SHP77 treated with DMSO at 0.1 percent for 48 hours (cell line): ENCODE measurements at places on chromosomes 13 and 19.

GRCh38 chr13:99307648-99308339 lies 595 bp upstream of the GPR183 start:
- DNase-seq: peak; percentile 35

- no peak for DNase-seq
These were observed 331.0 kb downstream of the DNAJC15 start for GRCh38 chr13:43354153-43354945.

GRCh38 chr13:59086147-59086546 lies 1077.6 kb downstream of the DIAPH3 start:
- no peak for DNase-seq

DNA sequence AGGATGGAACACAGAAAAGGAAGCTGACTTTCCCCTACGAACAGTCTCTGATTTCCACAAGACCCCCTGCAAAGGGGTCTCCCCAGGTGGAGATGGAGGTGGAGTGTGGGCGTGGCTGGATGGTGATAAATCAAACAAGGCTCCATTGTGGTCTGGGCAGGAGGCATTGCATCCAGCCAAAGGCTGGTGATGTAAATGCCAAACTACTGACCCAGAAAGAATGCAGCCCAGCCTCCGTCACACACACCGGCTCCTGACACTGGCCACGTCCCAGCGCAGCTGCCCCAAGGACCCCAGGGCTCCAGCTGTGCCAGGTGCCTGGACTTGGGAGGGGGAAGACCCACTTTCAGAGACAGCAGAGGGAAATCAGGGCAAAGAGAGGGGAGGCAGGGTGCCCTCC lies 6.3 kb downstream of the SLC7A1 start:
- no peak for DNase-seq

- DNase-seq: no peak
These were observed 955.6 kb downstream of the PCDH17 start for GRCh38 chr13:58587183-58587582.

DNA sequence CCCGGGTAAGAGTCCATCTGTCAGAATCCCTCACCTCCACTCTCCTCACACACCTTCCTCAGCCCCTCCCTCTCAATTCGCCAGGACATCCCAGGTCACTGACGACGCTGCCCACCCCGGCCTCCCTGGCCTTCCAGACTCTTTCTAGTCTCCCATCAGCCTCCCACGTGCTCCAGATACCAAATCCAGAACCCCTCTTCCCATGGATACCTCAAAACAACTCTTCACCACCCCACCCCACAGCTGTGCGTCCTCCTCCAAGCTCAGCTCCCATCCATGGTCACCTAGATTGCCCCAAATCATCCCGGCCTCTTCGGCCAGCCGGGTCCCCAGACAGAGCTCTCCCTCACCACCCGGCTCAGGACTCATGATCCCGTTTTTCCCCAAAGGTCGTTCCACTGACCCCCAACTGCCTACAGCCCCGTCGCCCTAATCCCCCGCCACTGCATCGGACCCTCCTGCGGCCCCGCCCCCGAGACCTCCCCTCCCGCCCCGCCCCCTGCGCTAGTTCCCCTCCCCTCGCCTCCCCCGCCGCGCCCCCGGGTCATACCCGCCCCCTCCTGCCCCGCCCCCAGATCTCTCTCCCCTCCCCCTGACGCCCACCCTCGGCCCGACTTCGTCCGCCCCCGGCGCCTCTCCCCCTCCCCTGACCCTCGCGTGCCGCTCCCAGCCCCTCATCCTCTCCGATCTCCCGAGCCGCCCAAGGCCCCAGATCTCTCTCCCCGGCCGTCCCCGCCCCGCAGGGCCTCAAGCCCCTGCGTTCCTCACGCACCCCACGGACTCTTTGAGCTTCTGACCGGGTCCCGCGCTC lies 546 bp downstream of the UBXN6 start:
- DNase-seq: no peak

DNA sequence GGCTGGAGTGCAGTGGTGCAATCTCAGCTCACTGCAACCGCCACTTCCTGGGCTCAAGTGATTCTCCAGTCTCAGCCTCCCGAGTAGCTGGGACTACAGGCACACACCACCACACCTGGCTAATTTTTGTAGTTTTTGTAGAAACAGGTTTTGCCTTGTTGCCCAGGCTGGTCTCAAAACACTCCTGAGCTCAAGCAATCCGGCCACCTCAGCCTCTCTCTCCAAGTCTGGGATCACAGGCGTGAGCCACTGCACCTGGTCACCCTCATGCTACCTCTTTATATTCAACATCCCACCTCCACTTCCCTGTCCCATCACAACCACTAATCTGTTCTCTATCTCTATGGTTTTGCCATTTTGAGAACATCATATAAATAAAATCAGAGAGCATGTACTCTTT lies 155.7 kb downstream of the PTPRS start:
- DNase-seq: no peak

- DNase-seq: no peak
These were observed 291.2 kb downstream of the DCT start for GRCh38 chr13:94188201-94188854.

GRCh38 chr13:106530980-106531481 lies 4.4 kb downstream of the EFNB2 start:
- DNase-seq: no peak

DNA sequence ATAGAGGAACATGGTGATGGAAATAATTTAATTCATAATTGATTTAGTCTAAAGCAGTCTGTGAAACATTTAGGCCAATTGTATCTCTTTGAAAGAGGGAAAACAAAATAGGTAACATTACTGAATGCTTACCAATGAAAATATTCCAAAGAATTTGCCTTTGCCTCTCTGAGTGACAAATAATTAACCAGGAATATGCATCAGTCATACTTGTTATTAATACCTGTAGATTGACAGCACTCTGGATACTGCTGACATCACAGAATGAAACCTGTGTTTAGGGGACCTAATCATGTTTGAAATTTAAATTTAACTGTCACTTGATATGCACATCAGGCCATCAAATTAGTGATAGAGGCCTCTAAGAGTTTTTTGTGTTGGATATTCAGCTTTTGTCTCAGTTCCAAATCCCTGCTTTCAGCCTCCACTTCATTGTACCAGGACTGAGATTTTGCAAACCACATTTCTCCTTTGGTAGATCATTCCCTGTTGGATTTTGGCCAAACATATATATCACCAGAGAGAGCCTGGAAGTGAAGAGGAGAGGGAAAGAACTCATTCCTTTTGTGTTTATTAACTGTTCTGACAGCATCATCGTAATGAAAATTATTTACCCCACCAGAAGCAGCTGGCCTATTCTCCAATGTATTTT lies 64.8 kb upstream of the KLHL1 start:
- no peak for DNase-seq

- DNase-seq: no peak
These were observed 1406.6 kb upstream of the PCDH9 start for GRCh38 chr13:68636784-68637183.

- no peak for DNase-seq
These were observed 254.4 kb downstream of the DLEU7 start for GRCh38 chr13:50589139-50589538.

DNA sequence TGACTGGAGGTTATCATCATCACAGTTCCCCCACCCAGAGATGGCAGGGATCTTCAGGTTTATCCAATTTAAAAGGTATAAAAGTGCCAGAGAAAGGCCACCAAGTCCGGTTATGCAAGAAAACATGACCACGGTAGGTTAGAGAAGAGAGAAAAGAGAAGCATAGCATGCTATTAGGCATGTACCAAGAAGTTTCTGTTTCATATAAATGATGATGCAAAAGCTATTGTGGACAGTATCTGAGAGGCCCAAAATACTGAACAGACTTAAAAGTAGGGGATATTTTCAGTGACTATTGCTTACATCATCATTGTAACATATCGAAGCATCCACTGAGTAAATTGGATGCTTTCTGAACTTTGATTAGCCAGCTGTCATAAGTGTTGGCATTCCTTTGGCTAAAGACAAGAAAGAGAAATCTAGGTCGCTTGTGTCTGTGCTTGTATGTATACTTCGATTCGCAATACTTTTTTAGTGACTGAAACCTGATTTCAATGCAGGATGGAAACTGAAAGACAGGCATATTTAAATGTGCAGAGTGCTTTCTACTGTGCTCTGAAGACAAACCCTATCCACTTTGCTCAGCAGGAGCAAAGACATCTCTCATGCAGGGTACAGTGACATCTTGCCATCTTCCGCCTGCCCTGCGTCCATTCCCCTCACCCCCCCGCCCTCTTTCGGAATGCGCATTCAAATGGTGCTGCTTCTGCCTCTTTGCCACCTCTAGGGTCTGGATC lies 180.3 kb downstream of the SHISA2 start:
- DNase-seq: no peak

GRCh38 chr13:99223587-99223986 lies 22.9 kb downstream of the UBAC2 start:
- no peak for DNase-seq

- DNase-seq: no peak
These were observed 532.7 kb upstream of the SPRY2 start for GRCh38 chr13:80873589-80873988.

DNA sequence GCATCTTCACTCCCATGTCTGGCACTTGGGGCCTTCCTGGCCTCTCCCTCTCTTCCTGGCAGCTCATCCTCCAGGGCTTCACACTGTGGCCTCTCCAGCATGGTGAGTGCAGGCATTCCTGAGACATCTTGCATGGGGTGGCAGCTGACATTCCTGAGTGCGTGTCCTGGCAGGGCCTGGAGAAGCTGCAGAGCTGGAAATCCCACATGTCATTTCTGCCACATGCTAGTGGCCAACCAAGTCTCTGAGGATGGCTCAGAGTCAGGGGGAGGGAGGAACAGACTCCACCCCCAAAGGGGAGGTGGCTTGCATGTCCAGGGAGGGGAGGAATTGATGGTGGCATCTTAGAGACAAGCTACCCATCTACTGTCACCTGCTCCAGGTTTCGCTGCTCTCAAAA lies 41.6 kb upstream of the AMER2 start:
- DNase-seq: no peak

DNA sequence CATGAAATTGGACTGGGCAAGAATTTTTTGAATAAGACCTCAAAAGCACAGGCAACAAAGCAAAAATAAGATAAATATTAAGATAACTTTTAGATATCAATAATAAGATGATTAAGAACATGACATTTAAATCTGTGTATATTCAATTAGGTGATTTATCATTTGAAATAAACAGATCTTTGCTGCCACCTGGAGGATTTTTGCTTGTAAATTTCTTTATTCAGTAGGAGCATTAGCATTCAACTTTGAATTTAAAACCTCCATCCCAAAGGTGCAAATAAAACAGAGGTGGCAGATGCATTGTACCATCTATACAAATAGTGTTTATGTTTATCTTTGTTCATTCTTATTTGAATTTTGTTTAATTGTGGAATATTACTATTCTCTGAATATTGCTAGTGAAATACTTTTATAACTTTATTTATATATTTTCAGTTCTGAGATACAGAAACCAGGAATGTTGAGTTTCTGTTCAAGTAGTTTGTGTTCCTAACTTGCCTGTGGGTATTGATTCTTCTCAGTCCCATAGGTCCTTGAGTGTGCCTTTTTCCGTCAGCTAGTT lies 20.9 kb downstream of the COG6 start:
- DNase-seq: peak; percentile 3

DNA sequence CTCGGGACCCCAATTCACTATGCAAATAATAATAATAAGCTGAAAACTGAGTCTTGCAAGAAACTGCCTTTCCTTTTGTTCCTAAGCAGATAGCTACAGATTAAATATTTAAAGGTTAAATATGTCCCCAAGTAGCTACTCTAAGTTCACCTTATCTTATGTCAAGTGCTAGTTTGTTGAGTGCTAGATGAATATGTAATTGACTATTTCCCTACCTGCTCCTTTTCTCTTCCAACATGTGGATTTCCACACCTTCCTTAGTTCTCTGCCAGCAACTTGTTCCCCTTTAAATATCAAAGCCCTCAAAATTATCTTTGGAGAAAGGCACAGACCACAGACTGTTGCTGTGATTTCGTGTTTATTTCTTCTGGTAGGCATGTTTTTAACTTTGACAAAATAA lies 709.2 kb upstream of the SLITRK1 start:
- no peak for DNase-seq

DNA sequence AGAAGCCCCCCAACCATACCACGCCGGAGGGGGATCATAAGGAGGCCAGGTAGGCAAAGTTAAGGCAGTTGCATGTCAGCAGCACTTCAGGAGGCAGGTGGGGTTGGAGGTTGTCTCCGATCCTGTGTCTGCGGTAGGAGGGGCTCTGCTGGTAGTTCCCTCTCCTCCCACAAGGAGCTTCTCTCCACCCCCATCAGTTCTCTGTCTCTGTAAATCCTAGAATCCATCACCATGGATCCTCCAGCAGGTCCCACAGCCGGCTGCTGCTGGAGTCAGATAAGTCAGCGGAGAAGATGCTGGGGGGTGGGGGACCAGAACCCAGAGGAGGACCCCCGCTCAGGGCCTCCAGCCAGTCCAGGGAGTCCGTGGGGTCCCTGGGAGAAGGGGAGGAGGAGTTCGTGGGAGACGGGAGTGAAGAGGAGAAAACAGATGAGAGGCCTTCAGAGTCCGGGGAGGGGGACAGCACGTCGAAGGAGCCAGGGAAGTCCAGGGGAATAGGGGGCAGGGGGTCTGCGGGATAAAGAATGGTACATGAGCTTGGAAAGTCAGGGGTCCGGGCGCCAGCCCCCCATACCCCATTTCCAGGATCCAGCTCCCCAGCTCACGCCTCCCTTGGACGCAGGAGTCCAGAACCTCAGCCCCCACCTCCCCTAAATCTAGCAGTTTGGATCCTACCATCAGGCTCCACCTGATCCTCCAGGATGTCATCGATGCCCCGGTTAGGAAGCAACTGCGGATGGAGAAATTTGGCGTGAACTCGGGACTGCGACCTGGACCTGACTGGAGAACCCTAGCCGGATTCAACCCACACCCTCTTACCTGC lies 6.3 kb downstream of the MAMSTR start:
- no peak for DNase-seq

- no peak for DNase-seq
These were observed 5.9 kb upstream of the RUBCNL start for GRCh38 chr13:46392967-46393366.

DNA sequence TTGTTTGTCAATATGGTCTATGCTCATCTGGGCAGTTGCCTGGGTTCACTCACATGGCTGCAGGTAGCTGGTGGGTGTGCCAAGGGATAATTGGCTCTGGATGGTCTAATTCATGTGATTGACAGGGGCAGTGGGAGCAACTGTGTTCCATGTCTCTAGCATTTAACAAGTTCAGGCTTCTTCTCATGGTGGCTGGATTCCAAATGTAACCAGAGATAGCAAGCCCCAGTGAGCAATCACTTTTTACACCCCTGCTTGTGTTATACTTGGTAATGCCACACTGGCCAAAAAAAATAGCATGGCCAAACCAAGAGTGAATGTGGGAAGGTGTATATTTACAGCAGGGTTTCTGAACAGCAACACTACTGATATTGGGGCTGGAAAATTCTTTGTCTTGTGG lies 89.6 kb upstream of the TNFSF11 start:
- DNase-seq: no peak

GRCh38 chr19:38975861-38976271 lies 324 bp upstream of the FBXO17 start:
- DNase-seq: no peak

- no peak for DNase-seq
These were observed 309.9 kb upstream of the SLITRK1 start for GRCh38 chr13:84192125-84192524.
